ENCODE measurements at places on chromosomes 2 and 18.
A peak's percentile ranks its signal among the peaks of the same experiment; 100 is the strongest.

- DNase-seq: peak; percentile 8
Measured at GRCh38 chr2:109380502-109381326, 233.1 kb downstream of the SEPTIN10 start.

GRCh38 chr18:69216321-69216720, 184.4 kb upstream of the DOK6 start:
- DNase-seq: no peak

- DNase-seq: no peak
Measured at GRCh38 chr2:109028277-109028676, 39.3 kb upstream of the EDAR start.

DNA sequence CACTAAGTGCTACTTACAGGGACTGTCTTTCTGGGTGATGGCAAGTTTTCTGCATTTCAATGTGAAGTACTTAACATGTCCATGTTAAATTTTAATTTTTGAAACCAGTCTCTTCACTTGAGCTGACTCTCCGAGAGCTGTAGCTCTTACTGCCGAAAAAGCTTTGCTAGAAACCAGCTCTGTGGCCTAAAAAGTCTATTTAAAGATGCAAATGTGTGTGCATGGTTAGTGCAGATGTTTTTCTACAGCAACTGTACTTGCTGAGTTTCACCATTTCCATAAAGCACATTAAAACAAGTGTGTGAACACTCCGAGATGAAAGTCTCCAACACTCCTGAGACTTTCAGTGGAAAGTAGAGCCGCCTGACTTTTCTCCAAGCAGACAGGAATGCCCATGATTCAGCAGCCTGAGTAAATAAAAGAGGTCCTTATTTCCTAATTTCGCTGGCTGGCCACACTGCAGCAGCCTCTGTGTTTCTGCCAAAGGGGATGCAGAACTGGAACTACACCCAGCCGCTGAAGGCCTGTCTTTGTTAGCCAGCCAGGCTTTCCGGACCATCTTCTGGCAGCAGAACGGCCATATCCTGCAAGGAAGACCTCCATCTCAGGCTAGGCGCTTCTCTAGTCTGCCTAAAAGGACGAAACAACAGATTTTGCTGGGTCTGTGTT, 121.2 kb downstream of the ZNF521 start:
- peak; percentile 92 for DNase-seq

DNA sequence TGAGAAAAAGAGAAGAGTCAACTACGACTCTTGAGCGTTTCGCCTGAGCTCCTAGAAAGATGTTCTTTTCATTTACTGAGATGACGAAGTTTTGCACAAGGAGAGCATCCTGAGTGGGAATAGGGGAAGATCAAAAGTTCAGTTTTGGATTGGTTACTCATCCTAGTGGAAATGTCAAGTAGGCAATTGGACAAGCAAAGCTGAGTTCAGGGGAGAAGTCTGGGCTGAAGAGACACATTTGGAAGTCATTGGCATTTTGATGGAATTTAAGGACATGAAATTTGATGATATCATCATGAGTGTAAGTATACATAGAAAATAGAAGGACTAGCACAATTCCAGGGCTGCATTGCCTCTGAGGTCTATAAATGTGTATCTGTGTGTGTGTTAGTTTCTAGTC, 416.6 kb downstream of the RAD51AP2 start:
- DNase-seq: no peak

GRCh38 chr2:186848873-186849578, at the start of gene ZSWIM2:
Gene ZSWIM2, minus strand, starts transcription at chr2:186849170. Its CDS starts 40 bp downstream, at chr2:186849130.
- DNase-seq: peak; percentile 25

Data from uterus (tissue), 4 donors.